ENCODE measurements at places on chromosomes 1 and 21. TPM values are rescaled to one million over a fixed set of nuclear protein-coding genes. Genes with fewer than 3 reads are reported as not detected.
A peak's percentile ranks its signal among the peaks of the same experiment; 100 is the strongest.

DNA sequence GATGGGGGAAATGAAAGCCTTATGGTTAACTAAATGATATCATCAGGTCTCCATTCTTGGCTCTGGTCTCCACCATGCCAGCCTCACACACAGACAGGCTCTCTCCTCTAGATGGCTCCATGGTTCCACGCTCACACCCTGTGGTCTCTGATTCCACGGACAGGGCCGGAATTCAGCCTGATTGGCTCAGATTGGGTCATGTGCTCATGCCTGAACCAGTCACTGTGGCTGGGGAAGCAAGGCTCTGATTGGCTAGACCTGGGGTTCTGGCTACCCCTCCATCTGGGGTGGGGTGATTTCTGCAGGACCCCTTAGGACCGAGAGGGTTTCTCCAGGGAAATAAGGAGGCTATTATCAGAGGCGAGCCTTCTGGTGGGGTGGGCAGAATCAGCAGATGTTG lies 277.0 kb downstream of the PTPRU start:
- peak; percentile 10 for DNase-seq

GRCh38 chr1:57494530-57495079 lies 70.7 kb upstream of the DAB1 start:
- no peak for DNase-seq

USH2A gene
- not detected for total RNA-seq

DNA sequence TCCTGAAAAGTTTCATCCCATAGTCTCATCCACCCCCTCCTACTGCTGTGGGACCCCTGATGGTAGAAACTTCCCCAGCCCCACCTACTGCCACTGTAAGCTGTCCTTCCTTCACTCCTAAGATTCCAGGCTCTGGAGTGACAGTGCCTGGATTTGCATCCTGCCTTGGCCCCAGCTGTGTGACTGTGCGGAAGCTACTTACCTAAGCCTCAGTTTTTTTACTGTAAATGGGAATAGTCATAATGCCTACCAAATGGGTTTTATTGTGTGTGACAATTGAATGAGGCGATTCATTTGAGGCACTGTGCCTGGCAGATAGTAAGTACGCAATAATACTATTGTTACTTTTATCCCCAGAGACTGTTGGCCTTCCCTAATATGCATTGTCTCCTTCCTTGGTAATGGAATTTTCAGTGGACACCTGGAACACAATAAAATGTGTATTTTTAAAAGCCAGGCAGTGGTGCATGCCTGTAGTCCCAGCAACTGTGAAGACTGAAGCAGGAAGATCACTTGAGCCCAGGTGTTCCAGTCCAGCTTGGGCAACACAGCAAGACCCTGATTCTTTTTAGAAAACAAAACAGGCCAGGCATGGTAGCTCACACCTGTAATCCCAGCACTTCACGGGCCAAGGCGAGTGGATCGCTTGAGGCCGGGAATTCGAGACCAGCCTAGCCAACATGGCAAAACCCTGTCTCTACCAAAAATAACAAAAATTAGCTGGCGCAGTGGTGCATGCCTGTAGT lies 55.0 kb upstream of the ZNF326 start:
- no peak for DNase-seq

MCOLN2 gene
- 37.4 TPM for total RNA-seq

SFN gene
- total RNA-seq: 1.1 TPM

NUF2 gene
- 57.0 TPM for total RNA-seq

GRCh38 chr1:189929501-189930099 lies 548.1 kb downstream of the BRINP3 start:
- DNase-seq: no peak

MROH9 gene
- total RNA-seq: not detected

DNA sequence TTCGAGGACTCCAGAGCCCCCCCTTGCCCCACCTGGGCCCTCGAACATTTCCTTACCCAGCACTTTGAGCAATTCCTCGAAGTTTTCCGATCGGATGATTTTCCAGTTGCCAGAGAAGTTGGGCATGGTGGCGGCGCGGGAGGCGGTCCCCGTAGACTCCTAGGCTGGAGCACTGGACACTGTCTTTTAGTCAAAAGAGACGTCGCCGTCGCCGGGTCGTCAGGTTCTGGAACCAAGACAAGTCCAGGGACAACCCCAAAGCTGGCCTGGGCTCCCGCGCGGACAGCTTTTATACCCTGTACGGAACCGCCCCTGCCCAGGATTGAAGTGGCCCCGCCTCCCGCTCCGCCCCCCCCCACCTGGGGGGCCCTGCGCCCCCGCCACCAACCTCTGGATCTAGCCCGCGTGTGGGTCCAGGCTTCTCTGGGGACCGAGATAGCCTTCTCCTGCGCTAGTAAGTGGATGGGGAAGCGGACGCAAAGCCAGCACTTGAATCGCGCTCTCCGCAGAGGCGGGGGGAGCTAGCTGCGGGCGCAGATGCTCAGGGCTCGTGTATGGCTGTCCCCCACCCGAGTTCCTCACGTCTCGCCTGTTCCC lies at the start of gene CRABP2:
CRABP2 (minus strand) TSS at position 263 of the 597 bp plus-strand sequence; CDS start at position 126, 137 bp downstream.
- no peak for DNase-seq

OSBPL9 gene
- total RNA-seq: 36.1 TPM

GRCh38 chr1:2314803-2315673 lies 76.3 kb downstream of the MORN1 start:
- DNase-seq: no peak

DNA sequence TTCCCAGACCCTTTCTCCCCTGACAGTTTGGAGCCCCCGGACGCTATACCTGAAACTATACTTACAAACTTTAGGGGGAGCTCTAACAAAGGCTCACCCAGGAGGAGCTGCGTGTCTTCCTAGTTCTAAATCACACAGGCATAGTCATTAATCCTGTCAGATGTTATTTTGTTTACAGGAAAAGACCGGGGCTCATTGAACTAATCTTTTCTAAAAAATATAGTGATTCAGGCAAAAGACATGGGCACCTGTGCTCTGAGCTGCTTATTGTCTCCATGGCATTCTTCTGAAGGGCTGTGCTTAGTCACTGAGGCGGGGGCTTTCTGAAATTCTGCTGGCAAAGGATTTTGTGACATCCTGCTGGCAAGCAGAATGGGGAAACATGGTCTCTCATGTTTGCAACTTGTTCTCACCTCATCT lies 1577.0 kb downstream of the NCAM2 start:
- no peak for DNase-seq

TRIM46 gene
- 6.8 TPM for total RNA-seq

GRCh38 chr21:41880153-41880552 lies 1.0 kb upstream of the PRDM15 start:
- no peak for DNase-seq

AK5 gene
- total RNA-seq: 8.9 TPM

RBM34 gene
- 132 TPM for total RNA-seq

GRCh38 chr1:81949421-81949820 lies 148.7 kb downstream of the ADGRL2 start:
- no peak for DNase-seq

GRCh38 chr1:11462224-11462923 lies 16.6 kb upstream of the DISP3 start:
- no peak for DNase-seq

OR2T35 gene
- not detected for total RNA-seq

- no peak for DNase-seq
Observed at GRCh38 chr1:240201931-240202330, 110.2 kb downstream of the FMN2 start.

DNA sequence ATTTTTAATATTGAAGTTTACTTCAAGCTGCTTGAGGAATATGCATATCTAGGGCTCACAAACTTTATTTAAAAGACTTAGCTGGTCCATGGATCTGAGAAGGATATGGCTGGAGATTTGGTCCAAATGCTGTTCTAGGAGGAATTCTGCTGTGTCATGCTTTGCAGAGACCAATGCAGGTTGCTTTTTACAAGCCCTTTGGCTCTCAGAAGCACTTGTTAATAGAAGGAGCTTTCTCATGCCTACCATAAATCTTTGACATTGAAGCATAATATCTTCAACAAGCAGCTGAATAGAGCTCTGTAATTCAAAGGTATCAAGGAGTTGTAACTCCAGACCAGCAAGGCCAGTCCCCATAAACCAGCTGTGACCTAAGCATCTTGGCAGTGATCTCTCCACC lies 299.1 kb downstream of the HHAT start:
- no peak for DNase-seq

DNA sequence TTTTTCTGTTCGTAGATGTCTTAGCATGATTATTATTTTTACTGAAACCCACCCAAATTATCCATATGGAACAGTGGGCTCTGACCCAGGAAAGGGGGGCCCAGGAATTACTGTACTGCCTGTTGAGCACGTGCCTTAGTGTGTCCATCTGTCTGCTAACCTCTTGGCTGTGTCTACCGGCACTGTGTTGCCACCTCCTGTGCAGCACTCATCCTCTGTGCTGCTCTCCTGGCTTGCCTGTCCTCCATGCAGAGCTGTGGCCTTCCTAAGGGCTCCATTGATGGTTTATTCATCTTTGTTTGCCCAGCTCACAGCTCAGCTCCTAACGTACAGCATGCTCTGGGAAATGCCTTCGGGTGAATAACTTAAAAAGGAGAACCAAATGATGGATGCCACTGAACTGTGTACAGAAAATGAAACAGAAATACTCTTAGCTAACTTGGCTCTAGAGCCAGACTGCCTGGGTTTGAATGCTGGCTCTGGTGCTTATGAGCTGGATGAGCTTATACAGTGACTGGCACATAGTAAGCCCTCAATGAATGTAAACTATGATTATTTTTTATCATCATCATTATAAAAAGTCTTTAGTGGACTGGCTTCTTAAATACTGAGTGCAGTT lies 11.4 kb upstream of the RPTN start:
- no peak for DNase-seq

DNA sequence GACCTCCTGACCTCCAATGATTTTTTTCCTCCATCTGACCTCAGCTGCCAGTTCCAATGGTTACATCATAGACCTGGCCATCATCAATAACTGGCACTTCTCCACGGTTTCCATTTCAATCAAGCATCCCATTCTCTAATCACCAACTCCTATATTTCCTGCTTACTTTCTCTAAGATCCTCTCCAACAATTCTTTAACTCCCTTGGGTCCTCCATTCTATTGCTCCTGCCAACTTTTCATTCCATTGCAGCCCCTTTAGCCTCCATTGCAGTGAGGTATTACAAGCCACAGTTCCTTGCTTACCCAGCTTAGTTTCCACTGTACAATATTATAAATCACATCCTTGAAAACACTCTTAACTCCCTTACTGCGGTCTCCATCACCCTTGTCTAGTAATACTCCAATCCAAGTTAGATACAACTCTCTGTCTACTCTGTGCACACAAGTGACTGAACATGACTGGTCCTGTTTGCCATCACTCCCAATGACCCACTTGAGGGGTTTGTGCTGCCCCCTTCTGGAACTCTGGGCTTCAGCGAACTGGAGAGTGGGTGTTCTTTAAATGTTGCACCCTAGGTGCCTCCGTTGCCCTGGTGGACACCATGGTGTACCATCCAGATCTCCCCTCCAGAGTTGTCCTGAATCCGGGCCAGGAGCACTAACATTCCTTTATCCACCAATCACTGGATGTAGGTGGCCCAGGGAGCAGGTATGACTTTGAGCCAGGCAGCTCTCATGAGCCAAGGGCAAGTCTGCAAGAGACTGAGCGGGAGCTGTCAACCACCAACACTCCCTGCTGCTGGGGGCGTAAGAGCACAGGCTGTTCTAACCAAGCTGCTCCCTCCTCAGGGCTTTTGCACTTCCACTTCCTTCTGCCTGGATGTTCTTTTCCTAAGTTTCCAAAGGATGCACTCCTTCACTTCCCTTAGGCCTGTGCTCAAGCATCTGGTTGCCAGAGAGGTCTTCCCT lies 3.7 kb upstream of the FNDC7 start:
- DNase-seq: no peak

GRCh38 chr1:184860985-184861754 lies 106.5 kb upstream of the EDEM3 start:
- DNase-seq: no peak

DNA sequence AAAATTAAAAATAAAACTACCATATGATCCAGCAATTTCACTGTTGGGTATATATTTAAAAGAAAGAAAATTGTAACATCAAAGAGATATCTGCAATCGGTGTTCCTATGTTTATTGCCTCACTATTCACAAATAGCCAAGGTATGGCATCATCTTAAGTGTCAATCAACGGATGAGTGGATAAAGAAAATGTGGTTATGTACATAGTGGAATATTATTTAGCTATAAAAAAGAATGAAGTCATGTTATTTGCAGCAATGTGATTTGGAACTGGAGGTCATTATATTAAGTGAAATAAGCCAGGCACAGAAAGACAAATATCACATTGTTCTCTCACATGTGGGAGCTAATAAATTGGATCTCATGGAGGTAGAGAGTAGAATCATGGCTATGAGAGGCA lies 76.3 kb downstream of the RD3 start:
- no peak for DNase-seq

HTR6 gene
- total RNA-seq: 0.11 TPM

GRCh38 chr1:102219463-102219862 lies 222.7 kb upstream of the OLFM3 start:
- DNase-seq: no peak

TGFB2 gene
- 0.07 TPM for total RNA-seq

PTPN7 gene
- 198 TPM for total RNA-seq

S100A9 gene
- total RNA-seq: 1.4 TPM

DNA sequence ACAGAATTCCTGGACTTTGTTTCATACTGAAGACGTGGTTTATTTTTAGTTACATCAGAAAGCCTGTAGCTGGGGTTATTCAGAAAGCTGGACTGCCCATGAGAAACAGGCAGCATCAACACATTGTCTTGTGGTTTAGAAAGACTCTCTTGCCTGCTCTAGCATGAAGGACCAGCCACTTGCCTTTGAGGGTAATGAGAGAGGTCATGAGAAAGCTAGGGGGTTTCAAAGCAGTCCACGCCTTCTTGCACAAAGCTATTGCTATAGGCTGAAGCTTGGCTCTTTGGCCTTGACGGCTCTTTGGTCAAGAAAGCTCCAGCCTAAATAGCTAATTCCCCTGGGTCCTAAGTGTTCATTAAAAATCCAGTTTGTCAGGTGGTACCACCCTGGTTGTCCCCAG lies 208.1 kb downstream of the PRDM2 start:
- no peak for DNase-seq

GRCh38 chr21:41751611-41752011 lies 15.2 kb downstream of the RIPK4 start:
- DNase-seq: no peak

SPRR5 gene
- not detected for total RNA-seq

- DNase-seq: no peak
Observed at GRCh38 chr1:80659161-80659560, 1141.6 kb upstream of the ADGRL2 start.

OLFML2B gene
- 0.14 TPM for total RNA-seq
